ENCODE measurements at places on chromosomes 5 and 9.
A peak's percentile ranks its signal among the peaks of the same experiment; 100 is the strongest.

GRCh38 chr9:84212982-84213381 lies 127.6 kb downstream of the SLC28A3 start:
- no peak for DNase-seq

GRCh38 chr5:126675338-126675737 lies 74.6 kb downstream of the PHAX start:
- no peak for DNase-seq

GRCh38 chr5:143524338-143524945 lies 121.0 kb upstream of the NR3C1 start:
- DNase-seq, result no peak

- DNase-seq, result no peak
These were observed 29.7 kb downstream of the PDE4D start for GRCh38 chr5:59863777-59864176.

- no peak for DNase-seq
These were observed 80.6 kb downstream of the COL5A1 start for GRCh38 chr9:134722120-134722701.

GRCh38 chr5:161851691-161852299 lies 3.9 kb downstream of the GABRA1 start:
- DNase-seq, result peak; percentile 13

DNA sequence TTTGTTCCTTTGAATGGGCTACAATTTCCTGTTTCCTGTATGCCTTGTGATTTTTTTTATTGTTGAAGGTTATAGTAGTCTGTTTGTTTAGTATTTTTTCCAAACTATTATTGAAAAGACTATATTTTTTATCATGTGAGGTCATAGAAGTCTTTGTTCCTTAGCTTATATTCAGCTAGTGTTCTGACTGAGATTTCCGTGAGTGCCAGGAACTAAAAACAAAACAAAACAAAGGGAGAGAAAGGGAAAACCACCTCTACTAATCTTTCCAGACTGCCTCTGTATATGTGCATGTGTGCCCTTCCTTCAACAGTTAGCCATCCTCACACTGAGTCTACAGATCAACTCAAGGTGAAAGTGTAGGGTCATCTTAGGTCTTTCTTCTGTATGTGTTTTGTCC lies 79.0 kb downstream of the OSTF1 start:
- DNase-seq, result no peak

DNA sequence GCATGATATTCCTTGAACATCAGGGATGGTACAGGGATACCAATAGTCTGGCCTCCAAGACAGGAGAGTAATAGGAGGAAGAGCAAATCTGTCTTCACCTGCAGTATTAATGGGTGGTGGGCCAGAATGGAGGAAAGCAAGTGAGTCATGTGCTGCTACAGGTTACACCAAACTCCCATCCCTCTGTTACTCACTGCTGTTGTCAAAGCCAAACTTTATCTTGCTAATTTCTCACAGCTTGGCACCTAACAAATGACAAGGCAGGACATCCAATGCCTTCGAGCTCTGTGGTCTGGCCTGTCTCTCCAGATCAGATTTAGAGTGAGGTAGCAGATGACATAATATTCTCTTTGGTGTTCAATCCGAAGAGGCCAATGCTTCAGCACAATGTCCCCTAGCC lies 26.8 kb downstream of the PLAC8L1 start:
- DNase-seq, result no peak

DNA sequence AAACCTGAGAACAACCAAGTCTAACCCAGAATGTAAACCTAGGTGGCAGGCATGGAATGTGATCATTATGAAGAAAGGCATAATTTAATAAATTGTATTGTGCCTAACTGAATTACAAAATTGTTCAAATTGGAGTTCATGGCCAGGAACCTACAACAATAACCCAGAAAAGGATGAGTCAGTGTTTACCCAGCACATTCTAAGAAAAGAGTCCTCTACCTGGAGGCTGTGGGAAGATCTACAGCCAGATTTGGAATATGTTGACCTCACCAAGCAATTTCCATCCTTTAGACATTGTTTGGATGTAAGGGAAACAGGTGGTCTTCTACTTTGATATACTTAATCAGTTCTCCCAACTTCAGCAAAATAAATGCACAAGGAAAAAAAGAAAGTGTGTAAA lies 152.2 kb downstream of the TMEM161B start:
- no peak for DNase-seq

GRCh38 chr5:57761513-57761912 lies 278.9 kb upstream of the ACTBL2 start:
- DNase-seq, result no peak

DNA sequence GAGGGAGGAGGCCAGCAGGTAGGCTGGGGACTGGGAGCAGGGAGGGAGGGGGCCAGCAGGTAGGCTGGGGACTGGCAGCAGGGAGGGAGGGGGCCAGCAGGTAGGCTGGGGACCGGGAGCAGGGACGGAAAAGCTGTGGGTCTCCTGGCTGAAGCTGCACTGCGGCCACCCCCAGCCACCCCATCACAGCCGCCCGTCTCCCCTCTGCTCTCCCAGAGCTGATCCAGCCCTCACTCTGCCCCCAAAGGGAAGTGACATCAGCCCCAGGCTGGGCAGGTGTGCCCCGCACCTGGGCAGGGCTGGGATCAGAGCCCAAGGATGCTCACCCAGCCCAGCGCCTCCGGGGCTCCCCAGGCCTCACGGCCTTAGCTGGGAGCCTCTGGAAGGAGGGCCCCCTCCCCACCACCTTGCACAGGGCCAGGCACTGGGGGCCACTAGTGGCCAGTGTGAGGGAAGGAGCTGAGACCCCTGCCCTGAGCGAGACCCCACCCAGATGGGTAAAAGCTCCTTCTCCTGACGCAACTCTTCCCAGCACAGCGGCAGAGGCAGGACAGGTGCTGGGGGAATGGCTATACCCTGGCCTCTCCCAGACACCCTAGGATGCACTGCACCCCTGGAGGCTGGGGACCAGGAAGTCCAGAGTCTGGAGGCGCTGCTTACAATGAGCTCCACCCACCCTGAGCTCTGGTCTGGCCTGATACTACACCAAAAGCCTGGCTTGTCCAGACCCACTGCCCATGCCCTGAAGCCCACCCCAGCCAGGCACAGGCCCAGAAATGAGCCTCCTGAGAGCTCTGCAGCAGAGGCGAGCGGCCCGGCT lies 11.6 kb downstream of the AGPAT2 start:
- DNase-seq, result no peak

DNA sequence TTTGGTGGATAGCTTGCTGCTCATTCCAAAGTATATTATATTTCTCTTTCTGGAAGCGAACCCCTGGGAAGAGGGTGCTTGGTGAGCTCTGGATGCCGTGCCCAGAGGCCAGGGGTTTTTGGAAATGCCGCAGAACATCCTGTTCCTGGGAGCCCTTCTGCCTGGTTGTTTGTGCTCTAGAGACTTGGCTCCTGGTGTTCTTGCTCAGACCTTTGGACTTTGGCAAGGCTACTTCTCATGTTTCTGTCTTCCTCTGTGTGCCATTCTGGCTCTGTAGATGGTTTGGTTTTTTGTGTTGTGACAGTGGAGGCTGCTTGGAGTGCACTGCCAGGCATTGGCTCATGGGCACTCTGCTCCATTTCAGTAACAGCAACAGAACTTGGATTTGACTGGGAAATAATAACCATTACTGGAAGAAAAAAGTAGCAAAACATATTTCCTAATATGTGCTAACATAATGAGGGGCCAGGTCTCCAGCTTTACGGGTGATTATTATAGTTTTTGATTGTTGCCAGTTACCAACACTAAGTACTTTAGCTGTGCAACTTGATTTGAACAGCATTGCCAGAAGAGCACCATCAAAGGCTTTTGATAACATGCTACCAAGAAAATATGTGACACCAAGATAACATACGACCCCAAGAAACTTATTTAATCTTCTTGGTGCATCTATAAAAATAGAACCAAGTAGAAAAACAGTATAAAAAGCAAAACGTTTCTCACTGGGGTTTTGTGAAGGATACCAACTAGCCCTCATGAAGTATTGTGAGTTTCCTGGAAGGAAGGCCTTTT lies 94.2 kb downstream of the PCSK1 start:
- no peak for DNase-seq

- DNase-seq, result no peak
These were observed 136.8 kb upstream of the ADRA1B start for GRCh38 chr5:159779481-159779880.

DNA sequence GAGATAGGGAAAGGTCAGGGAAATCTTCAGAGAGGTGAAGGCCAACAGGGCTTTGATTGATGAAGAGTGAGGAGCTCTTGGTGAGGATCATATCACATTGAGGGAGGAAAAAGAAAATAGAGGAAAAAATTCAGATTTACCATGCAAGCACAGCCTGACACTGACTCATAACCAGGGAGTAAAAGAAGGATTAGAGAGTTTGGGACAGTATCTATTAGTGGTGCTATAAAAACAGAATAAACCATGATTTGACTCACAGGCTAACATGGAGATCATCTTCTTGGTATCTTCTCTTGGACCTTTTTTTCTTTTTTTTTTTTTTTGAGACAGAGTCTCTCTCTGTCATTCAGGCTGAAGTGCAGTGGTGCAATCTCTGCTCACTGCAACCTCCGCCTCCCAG lies 44.4 kb downstream of the MUSK start:
- peak; percentile 2 for DNase-seq

DNA sequence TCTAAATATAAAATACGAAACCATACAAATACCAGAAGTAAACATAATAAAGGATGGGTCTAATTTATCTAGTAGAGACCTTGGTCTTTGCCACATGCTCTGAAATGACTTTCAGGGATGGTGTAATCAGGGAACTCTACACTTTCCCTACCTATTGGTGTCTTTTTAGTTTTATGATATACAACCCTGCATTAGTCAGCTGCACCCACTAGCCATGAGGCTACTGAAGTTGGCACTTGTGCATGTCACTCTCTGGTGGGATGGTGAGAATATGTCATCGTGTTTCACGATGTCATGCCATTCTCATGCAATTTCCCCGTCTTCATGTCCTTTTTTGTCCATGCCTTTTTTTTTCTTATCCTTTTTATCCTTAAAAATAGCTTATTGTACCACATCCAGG lies 234.9 kb upstream of the ACTBL2 start:
- DNase-seq, result no peak

- DNase-seq, result no peak
These were observed 146.0 kb upstream of the NMUR2 start for GRCh38 chr5:152551061-152551460.

DNA sequence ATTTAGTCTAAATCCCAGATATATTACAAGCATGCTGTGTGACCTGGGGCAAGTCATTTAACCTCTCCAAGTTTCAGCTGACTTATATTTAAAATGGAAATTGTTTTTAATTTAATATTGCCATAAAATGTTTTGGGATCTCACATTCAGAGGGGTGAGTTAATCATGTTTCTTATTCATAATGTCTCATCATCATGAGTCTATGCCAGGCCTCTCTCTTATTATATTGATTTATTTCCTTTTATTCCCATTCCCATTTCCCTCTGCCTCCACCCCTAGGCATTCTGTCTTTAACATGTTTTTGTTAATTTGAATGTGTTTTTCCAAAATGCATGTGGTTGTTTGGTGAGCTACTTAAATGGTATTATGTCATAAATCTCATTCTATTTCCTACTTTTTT lies 39.0 kb upstream of the TTC1 start:
- no peak for DNase-seq

DNA sequence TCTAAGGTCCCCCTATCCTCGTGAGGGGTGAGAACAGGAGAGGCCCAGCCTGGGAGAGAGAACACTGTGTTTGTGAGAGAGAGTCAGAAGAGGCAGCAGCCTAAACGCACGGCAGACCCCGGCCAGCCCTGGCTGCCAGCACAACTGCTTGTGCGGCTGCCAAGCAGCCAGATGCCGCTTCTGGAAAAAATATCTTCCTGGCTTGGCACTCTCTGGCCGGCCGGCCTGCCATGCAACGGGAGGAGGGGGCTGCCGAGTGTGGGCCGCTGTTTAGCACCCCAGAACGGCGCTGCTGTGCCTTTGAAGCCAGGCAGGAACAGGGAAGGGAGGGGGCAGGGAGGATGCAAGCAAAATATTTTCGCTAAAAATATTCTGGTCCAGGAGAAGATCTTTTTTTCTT lies 105.0 kb downstream of the FGF18 start:
- DNase-seq, result no peak

GRCh38 chr5:88094403-88094802 lies 174.2 kb downstream of the TMEM161B start:
- DNase-seq, result no peak

DNA sequence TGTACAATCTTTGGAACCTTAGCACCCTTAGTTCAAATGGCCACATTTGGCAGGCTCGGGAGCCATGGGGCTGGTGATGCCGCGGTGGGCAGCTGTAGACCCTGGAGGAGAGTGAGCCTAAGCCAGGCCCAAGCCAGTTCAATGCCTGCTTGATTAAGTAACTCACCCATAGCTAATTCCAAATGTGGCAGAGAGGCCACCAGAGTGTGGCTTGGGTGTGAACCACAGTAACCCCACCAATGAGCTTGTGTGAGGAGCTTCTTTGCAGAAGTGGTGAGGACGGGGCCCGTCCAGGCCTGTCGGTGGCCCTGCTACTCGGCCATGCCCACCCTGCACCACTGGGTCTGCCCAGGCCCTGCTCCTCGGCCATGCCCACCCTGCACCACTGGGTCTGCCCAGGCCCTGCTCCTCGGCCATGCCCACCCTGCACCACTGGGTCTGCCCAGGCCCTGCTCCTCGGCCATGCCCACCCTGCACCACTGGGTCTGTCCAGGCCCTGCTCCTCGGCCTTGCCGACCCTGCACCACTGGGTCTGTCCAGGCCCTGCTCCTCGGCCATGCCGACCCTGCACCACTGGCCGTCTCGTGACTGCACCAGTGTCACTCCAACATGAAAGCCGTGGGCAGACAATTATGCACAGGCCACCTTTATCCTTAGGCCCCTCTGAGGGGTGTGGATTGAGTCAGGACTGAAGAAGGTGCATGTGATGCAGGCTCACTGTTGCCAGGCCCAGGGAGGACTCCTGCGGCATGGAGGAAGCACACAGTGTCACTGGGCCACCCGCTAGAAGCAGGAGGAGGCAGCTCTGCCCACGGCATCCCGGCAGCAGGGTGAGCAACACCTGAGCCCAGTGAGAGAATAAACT lies 75.4 kb downstream of the MRPL36 start:
- no peak for DNase-seq

DNA sequence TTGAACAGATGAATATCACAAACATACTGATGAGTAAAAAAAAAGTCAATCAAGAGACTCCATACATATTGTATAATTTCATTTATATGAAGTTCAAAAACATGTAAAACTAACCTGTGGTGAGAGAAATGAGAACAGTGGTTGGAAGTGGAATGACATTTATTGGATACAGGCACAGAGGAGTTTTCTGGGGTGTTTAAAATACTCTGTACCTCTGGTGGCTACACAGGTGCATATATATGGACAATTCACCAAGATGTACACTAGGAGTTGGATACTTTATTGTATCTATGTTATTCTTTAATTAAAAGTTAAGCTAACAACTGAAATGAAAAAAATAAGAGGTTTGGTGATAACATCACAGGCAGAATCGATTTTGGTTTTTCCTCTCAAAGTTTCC lies 14.1 kb downstream of the FOXD1 start:
- DNase-seq, result peak; percentile 30

All from kidney glomerular epithelial cell (primary cell).